ENCODE measurements at places on chromosomes 2 and 18. TPM values are rescaled to one million over a fixed set of nuclear protein-coding genes. Genes with fewer than 3 reads are reported as not detected.

DNA sequence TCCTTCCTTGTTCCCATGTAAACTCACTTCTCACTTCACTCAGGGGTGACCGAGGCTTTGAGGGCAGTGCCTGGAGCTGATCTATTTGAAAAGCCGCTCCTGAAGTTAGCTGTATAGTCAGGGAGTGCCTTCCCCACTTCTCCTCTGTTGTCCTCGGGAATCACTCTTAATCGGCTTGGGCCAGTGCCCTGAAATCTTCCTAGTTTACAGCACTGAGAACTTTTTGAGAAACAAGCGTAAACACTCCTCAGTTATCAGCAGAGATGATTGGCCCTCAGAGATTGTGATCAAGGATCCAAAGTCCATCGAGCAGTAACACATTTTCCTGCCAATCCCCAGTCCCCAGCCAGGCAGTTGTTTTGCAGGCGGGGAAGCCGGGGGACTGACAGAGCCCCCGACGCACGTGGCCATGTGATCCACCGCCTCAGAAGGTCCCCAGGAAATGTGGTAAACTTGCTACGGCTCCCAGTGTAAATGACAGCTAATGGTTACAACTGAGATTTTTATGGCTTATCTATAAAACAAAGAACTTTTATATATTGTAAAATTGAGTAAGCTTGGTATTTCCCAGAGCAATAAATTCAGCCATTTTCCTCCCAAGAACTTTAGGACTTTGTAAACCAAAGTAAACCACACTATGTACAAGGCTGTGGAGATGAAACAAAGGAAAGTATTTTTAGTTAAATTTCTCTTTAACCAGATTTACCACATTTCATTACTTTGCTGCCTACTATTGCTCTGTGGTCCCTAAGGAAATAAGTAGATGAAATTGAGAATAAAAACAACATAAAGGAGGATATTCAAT, 53.5 kb downstream of the C18orf63 start:
- no peak for DNase-seq
- H3K36me3 ChIP-seq, result no peaks in the 10 kb centered on the region

TANC1 gene
- total RNA-seq, result 61.9 TPM

- no peaks in the 10 kb centered on the region for H3K4me1 ChIP-seq
- no peaks in the 10 kb centered on the region for H3K27me3 ChIP-seq
- no peaks in the 10 kb centered on the region for H3K36me3 ChIP-seq
- no peak overlapping the region for H3K4me3 ChIP-seq
- peak; percentile 72 for DNase-seq
Observed at GRCh38 chr18:5977022-5977421, 81.7 kb upstream of the TMEM200C start.

FLACC1 gene
- total RNA-seq, result 0.74 TPM

DNA sequence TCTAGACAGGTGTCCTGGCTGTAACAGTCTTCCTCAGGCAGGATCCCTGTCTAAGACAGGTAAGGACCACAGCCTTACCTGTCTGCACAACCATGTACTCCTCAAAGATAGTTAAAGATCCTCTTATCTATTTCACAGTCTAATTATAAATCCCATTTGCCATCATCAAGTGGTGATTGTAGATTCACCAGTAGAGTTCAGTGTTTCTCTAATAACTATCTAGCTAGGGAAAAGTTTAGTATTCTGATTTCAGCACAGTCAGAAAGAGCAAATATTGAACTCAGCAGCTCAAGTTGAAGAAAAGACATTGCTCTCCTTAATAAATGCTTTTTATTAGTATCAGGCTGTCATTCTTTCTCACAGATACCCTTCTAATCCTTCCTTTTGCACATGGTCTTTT, 1305.5 kb upstream of the NXPH2 start:
- H3K4me1 ChIP-seq, result no peaks in the 10 kb centered on the region
- no peak for DNase-seq
- no peak overlapping the region for H3K27ac ChIP-seq
- no peaks in the 10 kb centered on the region for H3K36me3 ChIP-seq

DNA sequence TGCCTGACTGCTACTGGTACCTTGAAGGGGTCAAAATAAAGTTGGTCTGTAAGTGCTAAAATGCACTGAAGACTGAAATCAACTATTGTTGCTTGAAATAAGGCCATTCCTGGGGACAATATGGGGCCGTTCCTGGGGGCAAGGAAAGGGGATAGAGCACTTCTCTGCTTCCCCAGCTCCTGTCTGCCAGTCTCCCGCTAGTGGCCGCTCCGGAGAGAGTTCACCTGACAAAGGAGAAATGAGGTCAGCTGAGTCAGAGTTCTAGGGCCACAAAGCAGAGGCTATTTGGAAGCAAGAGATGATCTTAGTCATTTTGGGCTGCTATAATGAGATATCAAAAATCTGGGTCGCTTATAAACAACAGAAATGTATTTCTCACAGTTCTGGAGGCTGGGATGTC, 345.9 kb downstream of the TSN start:
- H3K4me3 ChIP-seq, result no peak overlapping the region
- H3K27me3 ChIP-seq, result no peaks in the 10 kb centered on the region
- DNase-seq, result no peak
- no peaks in the 10 kb centered on the region for H3K36me3 ChIP-seq
- no peaks in the 10 kb centered on the region for H3K4me1 ChIP-seq

NEU2 gene
- total RNA-seq, result not detected

DNA sequence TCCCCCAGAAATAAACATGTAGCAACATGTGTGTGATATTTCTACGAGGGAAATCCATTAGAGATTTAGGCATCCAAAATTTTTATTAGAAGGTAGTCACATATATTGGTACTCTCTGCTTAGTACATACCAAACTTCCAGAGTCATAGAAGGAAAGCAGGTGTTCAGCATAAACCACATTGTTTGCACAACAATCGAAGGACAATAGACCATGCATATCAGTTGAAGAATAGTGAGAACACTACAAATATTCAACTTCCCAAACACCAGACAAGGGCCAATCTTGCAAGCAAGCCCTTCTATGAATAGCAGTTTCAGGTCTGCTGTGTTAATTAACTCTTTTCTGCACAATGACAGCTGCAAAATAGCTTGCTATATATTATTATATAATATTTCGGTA, 702.2 kb downstream of the ERBB4 start:
- no peak overlapping the region for H3K27ac ChIP-seq
- H3K4me1 ChIP-seq, result no peaks in the 10 kb centered on the region
- H3K27me3 ChIP-seq, result no peaks in the 10 kb centered on the region
- H3K36me3 ChIP-seq, result no peaks in the 10 kb centered on the region
- no peak overlapping the region for H3K4me3 ChIP-seq

DNA sequence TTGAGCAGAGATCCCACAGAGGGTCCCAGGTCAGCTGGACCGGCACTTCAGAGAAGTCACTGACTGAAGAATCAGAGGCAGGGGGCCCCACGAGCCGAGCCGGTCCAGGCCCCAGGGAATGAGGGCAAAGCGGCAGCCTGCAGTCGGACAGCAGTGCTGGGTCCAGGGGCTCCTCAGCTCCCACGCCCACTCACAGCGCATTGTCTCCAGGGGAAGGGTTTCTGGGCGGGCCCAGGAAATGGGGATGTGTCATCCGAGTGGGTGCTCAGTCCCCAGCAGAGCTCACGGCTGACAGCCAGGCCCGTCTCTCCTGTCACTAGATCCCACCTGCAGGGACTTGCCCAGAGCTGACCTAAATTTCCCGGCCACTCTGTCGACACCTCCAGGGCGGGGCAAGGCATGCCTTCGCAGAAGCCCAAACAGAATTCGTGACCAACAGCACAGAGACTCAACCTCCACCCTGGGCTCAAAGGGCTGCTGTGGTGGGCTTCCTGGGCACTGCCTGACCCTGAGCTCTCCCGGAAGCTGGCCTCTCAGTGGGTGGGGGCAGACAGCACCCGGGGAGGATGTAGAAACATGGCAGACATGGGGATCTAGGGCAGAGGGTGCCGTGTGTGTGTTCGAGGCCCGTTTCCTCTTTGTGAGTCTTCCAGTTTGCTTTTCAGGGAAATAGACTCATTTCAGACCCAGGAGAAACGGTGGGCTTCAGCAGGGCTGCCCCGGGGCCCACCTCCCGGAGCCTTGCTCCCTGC, 42.1 kb upstream of the TAF1B start:
- H3K4me3 ChIP-seq, result no peak overlapping the region
- H3K27me3 ChIP-seq, result no peaks in the 10 kb centered on the region
- H3K27ac ChIP-seq, result peak overlapping the region; percentile 97
- H3K4me1 ChIP-seq, result peaks cover 45% of the 10 kb centered on the region
- no peaks in the 10 kb centered on the region for H3K36me3 ChIP-seq
- no peak for DNase-seq
